Activated CD4-positive, alpha-beta T cell treated with anti-CD3 and anti-CD28 coated beads, Interleukin-2, amount 50 U/mL, for 24 hours (primary cell): ENCODE measurements at places on chromosomes 5 and 9.

GRCh38 chr5:175487514-175488222, 9.3 kb downstream of the SFXN1 start:
- no peak for DNase-seq

DNA sequence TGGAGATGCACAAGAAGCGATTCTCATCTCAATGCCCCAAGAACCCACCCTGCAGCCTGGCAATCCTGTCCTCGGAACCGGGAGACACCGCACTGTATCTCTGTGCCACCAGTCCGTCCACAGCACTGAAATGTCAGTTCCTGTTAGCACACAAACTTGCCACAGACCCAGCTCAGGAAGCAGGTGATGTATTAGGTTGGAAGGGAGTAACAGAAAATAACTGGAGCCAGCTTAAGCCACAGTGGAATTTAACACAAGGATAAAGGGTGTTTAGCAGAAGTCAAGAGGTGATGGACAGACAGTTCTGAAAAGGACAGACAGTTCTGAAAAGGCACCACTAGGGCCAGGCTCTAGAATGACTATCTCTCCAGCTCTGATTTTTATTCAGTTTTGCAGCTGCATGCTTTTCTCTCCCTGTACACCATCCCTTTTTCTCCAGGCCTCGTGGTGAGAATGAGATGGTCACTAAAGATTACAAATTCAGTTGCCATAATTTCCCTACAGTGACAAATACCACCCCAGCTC, 114.4 kb downstream of the ANKRD18B start:
- no peak for DNase-seq

DNA sequence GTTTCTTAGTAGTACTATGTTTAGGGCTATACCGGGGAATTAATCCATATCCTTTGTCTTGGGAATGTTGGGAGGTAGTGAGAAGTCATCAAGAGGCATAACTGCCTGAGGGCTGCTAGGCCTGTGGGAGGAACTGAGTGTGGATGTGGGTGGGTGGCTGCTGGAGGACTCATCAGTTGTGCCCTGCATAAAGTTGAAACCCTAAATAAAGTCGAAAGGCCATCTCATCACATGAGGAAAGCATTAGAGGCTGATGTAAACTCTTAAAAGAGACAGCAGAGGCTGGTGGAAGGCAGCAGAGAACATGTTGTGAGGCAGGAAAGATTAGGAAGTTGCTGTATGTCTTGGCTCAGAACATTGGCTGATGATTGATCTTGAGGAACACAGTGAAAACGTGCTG, 143.8 kb downstream of the MAST4 start:
- no peak for DNase-seq

DNA sequence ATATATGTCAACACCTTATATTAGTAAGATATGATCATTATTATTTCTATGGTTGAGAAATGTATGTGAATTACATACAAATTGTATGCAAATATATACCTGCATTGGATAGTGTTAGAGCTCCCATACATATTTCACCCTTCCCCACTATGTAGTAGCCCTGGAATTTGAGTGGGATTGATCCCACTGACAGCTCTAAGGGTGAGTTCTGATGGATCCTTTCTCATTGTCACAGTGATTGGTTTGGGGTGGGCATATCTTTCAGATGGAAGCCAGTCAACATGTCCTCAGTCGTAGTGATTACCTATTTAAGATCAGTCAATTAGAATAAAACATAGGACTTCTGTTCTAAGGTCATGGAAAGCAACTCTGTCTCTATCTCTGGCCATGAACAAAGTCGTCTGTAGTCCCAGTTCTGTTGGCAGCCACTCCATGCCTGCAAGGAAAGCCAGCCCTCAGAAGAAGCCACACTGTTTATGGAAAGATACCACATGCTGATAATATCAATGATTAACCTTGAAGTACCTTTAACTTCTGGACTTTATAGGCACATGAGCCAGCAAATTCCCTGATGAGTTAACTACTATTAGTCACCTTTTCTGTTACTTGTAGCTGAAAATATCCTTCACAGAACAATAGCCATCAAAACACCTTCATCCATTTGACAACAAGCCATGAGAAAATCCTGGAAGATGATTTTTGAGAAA, 5.1 kb upstream of the CCDC192 start:
- no peak for DNase-seq

GRCh38 chr5:128237000-128237399, 153.4 kb downstream of the SLC12A2 start:
- DNase-seq: no peak

DNA sequence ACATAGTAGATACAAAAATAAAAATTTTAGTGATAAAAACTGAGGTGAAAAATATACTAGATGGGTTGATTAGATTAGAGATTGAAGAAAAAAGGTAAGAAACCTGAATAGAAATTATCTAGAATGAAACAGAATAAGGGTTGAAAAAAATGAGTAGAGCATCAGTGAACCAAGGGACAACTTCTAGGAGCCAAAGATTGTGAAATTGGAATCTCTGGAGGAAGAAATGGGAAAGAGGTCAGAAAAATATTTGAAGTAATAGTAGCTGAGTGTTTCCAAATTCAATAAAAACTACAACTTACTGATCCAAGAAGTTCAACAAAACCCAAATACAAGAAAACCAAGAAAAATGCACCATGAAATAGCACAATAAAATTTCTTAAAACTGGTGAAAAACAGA, 116.6 kb upstream of the STARD4 start:
- no peak for DNase-seq

- DNase-seq: no peak
These were observed 644.6 kb upstream of the RGMB start for GRCh38 chr5:98128846-98129245.

GRCh38 chr5:132405646-132406045, 36.1 kb downstream of the SLC22A5 start:
- no peak for DNase-seq

- DNase-seq: no peak
These were observed 57.1 kb downstream of the SLC22A5 start for GRCh38 chr5:132426525-132427138.

- no peak for DNase-seq
These were observed 181.1 kb upstream of the DAB2 start for GRCh38 chr5:39605588-39606575.

DNA sequence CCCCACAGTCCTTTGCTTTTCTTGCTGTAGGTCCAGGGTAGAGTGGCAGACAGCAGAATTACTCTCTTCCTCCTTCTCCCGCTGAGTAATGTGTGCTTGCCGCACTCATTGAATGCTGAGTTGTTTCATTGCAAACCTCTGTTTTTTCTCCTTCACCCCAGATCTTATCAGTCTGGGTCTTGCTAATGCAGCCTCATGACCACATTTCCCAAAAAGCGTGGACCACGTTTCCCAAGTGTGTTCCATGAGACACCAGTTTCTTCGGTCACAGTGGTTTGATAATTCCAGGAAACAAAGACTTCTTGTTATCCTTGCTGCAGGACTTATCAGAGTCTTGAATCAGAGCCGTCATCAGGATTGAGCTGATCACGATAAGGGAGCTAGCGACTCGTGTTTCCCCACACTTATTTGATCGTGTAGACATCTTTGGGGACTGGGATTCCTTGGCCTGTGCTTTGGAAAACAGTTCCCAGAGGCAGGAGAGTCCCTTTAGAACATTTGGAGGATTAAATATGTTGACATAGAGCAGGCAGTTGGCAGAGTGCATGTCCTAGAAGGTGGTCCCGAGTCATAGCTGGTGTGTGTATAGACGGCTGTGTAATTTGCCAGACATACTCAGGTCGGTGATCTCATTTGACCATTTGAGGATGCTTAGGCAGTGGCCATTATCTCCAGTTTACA, 4.4 kb downstream of the LRRC8A start:
- DNase-seq: no peak

GRCh38 chr5:115810761-115811160, 5.7 kb downstream of the CDO1 start:
- DNase-seq: no peak

GRCh38 chr9:99162759-99163364, 57.9 kb downstream of the TGFBR1 start:
- no peak for DNase-seq

GRCh38 chr5:139061274-139061673, 136.9 kb downstream of the SIL1 start:
- DNase-seq: no peak

DNA sequence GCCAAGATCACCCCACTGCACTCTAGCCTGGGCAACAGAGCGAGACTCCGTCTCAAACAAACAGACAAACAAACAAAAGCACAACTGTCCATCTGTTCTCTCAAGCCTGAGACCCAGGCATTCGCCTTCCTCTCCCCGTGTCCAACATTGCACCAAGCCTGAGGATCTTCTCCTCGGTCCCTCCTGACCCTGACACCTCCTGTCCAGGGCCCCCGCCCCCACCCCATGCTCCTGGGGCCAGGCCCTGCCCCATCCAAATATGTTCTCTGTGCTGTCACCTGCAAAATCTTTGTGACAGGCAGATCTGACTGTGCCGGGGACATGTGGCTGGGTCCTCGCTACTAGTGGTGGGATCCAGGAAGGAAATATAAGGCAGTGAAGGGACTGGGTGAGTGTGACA, 33.4 kb upstream of the UNC5A start:
- DNase-seq: no peak

DNA sequence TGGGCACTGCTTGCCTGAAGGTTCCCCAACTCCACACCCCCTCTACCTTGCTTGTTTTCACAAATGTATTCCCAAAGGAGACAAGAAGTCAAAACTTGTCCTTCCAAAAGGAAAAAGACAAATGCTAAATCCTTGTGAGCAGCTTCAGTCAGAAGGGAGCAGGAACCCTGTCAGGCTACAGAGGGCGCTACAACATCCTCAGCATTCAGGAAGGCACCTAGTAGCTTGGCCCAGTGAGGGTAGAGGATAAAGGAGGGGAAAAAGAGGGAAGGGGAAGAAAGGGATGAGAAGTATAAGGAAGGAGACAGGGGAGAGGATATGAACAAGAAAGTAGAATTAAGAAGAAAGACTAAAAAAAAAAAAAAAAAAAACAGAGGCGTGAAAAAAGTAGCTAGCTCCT, 97.5 kb downstream of the MLLT3 start:
- DNase-seq: no peak

GRCh38 chr5:180330810-180331646, 22.1 kb downstream of the GFPT2 start:
- no peak for DNase-seq

DNA sequence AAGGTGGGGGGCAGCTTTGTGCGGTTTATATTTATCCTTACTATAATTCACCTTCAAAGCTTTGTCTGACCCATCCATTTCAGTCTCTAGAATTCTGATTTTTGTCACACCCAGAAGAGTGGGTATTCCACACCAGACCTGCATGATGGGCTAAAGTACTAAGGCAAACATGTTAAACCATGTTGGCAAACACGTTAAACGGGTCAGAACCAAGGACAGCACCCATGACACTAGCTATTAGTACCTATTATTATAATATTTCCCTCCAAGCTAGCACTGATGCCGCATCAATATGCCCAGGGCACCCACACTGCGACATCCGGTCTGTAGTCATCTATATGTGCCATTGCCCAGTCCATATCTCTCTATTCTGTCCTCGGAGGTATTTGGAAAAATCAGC, 104.7 kb downstream of the FBXW11 start:
- no peak for DNase-seq

GRCh38 chr5:81078930-81079329, 118.8 kb downstream of the RASGRF2 start:
- no peak for DNase-seq

GRCh38 chr9:26685818-26686217, 206.8 kb downstream of the CAAP1 start:
- no peak for DNase-seq

- DNase-seq: no peak
These were observed 1.3 kb downstream of the ENHO start for GRCh38 chr9:34521406-34522045.

DNA sequence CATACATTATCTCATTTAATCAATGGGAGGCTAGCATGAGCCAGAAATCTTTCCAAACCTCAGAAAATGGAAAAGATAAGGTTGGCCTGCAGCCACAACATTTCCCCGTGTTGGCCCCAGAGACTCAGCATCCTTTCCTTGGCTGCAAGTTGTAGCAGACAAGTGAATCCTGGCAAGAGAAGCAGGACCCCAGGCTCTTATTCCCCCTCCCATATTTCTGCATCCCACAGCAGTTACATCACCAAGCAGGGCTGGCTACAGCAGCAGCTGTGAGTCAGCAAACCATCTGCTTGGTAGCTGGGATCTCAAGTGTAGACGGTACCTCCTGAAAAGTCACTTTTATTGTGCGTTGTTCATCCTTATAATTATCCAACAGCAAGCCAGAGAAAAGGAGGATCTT, 212.4 kb downstream of the GNA14 start:
- no peak for DNase-seq

DNA sequence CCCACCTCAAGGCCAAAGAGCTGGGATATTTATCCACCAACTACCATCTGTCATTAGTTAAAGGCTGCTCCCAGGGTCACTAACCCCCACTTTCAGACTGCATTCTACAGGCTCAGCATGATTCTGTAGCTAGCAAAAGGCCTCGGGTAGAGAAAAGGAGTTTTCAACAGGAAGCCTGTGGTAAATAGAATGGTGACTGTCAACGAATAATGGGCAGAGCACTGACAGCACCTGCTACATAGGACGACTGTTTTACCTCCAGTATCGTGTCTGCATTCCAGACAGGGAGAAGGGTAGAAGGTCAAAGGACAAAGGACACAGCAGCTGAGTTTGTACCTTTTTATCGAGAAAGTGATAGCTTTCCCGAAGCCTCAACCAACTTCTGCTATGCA, 20.3 kb downstream of the MFAP3 start:
- DNase-seq: no peak

GRCh38 chr9:279674-280073, 65.0 kb downstream of the DOCK8 start:
- DNase-seq: no peak

- no peak for DNase-seq
These were observed 11.9 kb upstream of the CACNA1B start for GRCh38 chr9:137865581-137866145.

DNA sequence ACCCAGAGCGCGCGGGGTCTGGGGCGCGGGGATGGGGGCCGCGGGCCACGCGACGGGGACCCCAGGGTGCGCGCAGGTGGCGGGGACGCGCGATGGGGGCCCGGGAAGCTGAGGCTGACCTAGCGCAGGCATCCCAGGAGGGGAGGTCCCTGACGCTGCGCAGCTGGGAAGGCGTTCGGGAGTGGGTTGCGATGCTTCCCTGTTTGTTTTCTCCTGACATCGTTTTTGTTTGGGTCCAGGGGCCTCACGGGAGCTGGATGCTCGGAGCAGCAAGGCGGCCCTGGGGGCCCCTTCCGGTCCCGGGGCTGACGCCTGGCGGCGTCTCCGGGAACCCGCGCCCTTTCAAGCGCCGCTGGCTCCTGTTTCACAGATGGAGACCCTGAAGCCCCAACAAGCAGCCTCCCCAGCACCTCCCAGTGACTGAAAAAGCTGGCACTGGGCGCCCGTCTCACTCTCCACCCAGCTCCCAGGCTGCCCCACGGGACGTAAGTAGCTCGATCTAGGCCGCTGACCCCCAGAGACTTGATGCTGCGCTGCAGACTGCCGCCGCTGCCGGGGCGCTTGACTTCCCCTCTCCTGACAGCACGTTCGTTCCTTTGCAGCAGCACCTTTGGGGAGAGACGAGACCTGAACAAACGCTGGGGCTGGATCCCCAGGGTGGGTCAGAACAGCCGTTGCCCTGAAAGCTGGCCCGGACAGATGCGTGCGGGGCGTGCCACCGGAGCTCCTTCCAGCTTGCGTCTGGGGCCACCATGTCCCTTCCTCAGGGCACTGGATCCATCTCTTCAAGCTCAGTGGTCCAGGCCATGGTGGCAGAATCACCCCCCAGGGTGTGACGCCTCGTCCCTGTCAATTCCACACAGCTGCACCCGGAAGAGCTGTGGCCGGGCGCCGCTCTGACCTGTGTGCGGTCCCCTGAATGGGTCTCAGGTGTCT, 593 bp downstream of the BRD3OS start:
- peak; percentile 20 for DNase-seq

GRCh38 chr9:108094676-108094993, 605.1 kb upstream of the KLF4 start:
- no peak for DNase-seq
